ENCODE measurements at places on chromosomes 12 and 14.

DNA sequence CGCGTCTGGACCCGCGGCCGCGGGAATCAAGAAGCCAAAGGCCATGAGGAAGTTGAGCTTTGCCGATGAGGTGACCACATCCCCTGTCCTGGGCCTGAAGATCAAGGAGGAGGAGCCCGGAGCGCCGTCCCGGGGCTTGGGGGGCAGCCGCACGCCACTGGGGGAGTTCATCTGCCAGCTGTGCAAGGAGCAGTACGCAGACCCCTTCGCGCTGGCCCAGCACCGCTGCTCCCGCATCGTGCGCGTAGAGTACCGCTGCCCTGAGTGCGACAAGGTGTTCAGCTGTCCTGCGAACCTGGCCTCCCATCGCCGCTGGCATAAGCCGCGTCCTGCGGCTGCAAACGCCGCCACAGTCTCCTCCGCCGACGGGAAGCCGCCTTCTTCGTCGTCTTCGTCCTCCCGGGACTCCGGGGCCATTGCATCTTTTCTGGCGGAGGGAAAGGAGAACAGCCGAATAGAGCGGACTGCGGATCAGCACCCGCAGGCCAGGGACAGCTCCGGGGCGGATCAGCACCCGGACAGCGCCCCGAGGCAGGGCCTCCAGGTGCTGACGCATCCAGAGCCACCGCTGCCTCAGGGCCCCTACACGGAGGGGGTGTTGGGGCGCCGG lies 1.0 kb downstream of the INSM2 start:
- DNase-seq = peak; percentile 75

DNA sequence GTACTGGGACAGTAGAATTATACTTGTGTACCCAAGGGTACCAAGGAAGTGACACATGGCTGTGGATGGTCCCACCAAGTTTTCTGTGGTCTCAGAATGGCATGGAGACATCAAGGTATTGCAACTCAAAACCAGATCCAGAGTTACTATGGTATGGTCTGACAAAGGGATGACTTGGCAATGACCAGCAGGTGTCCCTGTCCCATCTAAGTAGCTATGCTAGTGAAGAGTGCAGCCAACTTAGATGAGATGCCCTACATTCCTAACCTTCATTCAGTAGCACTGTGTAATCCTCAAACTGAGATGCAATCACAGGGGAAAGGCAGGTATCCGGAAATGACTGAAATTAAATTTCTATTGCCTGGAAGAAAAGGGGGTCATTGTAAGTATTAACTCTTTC lies 188.7 kb upstream of the TMEM260 start:
- no peak for DNase-seq

- DNase-seq = no peak
Measured at GRCh38 chr12:128583453-128583852, 240.3 kb downstream of the SLC15A4 start.

DNA sequence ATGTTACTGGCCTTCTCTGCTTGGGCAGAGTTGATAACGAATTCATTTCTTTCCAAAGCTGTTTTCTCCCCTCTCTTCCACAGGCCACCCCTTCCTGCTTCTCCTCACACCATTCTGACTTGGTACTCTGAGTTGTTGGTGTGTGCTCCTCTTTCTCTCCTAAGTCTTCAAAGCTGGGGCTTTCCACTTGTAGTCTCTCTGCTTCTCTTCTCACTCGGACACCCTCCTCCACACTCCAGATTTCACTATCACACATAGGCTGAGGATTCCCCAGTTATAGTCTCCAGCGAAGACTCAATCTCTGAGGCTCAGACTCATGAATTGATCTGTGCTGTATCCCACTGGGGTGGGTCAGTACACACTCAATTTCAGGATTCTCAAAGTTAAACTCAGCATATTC lies 201.0 kb downstream of the SSPN start:
- no peak for DNase-seq

- DNase-seq = no peak
Measured at GRCh38 chr12:70459786-70460185, 93.7 kb downstream of the KCNMB4 start.

DNA sequence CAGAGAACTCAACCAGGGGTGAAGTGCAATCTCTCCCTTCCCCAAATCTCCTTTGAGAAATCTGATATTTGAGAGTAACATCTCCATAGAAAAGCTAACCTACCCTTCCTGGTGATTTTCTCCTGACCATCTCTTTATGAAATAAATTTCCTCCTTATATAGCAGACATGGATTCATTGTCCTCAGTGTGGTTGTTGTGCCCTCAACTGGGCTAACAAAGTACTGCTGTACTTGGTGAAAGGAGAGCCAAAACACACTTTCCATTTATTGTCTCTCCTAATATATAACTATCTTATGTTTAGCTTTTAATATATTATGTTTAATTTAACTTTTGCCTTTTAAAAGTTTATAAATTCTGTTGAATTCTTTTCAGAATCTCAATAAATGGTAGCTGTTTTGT lies 65.1 kb upstream of the SLCO1B1 start:
- no peak for DNase-seq
